ENCODE measurements at places on chromosomes 5 and 9. TPM values are rescaled to one million over a fixed set of nuclear protein-coding genes. Genes with fewer than 3 reads are reported as not detected.

- no peak for DNase-seq
These were observed 47.1 kb upstream of the POU4F3 start for GRCh38 chr5:146291421-146292074.

- DNase-seq = no peak
These were observed 15.1 kb downstream of the GSN start for GRCh38 chr9:121283080-121283398.

GRCh38 chr5:34007201-34007620 lies 639 bp downstream of the AMACR start:
- no peak for DNase-seq

DNA sequence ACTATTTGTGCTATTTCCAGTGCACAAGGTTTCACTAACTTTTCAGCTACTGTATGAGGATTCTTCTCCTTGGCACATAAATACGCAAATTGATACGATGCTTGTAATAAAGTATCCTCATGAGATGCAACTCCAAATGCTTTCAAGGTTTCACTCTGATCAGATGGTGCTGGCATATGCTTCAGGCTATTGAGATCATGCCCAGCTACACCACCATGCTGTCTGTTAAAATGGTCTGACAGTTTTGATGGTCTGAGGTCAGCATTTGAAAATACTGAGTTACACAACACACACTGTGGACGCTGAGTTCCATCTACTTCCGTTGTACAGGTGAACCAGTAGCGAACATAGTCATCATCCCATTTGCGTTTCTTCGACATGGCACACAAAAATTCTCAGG lies 4.7 kb downstream of the FAM200C start:
- no peak for DNase-seq

Gene PCDHB12
- total RNA-seq = 2.3 TPM

DNA sequence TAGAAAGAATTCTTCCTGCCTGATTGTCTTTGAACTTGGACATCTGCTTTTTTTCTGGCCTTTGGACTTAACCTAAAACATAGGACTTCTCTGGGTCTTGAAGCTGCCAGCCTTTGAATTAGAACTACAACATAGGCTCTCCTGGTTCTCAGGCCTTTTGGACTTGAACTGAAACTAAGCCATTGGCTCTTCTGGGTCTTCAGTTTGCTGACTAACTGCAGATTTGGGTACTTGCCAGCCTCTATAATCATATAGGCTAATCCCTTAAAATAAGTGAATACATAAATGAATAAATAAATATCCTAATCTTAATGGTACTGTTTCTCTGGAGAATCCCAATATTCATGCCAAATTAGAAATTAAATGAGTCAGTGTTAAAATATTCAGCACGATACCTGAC lies 473.4 kb upstream of the PAPPA start:
- DNase-seq = no peak

DNA sequence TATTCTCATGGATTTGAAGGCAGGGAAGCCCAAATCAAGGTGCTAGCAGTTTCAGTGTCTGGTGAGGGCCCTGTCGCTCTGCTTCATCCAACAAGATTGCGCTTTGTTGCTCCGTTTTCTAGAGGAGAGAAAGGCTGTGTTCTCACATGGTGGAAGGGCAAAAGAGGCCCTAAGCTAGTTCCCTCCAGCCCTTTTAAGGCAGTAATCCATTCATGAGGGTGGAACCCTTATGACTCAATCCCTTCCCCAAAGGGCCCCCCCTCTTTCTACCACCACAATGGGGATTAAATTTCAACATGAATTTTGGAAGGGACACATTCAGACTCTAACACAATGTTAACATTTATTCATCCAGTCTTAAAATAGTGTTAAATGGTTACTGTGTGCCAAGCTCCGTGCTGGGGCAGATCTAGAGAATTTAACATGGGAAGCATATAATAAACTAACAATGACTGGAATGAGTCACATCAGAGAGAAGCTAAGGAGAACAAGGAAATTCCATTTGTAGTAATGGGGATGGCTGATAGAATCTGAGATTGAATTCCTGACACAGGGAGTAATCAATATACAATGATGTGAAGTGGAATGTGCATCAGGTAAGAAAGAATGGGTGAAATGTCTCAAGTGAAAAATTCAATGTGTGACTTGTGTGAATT lies 382.8 kb upstream of the ZNF608 start:
- no peak for DNase-seq

- DNase-seq = no peak
These were observed 5.4 kb upstream of the DIPK1B start for GRCh38 chr9:136707011-136707410.

DNA sequence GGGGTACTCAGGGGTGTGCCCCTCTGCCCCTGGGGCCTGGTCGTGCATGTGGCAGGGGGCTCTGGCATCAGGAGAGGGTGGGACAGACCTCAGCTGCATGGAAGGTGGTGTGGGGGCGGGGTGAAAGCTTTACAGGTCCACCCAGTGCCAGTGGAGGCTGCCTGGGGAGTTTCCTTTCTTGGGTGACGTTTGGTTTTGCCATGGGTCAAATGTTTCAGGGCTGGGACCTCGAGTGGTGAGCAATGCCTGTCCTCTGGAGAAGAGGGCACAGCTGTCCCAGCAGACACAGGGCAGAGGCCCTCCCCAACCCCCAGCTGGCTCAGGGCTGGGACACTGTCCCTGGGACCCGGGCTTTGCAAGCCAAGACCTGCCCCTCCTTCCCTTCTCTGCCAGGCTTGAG lies 3.6 kb downstream of the RXRA start:
- no peak for DNase-seq

DNA sequence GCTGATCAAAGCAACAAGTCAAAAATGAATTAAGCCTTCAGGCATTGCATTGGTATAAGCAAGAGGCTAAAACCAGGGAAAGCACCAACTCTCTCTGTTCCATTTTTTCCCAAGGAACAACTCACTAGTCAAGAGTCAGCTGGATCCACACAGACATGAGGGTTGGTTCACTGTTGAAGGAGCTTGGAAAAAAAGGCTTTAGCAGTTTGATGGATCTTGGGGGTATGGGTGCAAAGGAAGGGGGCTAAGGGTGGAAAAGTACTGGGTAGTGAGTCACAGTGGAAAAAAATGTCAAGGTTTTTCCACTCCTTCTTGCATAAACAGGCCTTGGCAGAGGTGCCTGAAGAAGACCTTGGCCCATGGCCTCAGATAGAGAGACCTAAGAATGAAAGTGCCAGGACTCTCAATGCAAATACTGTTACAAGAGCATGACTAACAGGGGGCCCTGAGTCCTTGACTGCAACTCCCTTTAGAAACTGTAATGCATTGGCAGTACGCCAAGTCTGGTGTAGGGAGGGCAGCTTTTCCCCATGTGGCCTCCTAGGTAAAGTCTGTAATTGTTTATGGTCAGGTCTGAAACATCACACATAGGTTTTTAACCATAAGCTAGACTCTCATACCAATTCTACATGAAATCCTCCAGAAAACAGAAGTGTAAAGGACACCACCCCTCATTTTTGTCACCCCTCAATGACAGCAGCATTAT lies 23.7 kb downstream of the ACTL7A start:
- no peak for DNase-seq

Gene BAAT
- total RNA-seq = 0.53 TPM

DNA sequence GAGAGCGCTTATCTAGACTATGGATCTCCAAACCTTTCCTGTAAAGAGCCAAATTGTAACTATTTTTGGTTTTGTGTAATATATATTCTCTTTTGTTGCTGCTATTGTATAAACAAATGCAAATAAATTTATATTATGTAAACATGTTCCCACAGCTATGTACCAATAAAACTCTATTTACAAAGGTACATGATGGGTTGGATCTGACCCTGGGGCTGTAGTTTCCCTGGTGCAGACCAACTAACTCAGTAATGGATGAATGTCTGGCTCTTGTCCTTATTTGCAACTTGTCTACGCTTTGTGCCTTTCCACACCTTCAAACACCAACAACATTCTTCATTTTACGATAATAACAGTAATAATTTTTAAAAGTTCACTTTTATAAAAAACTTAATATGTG lies 27.5 kb upstream of the SPINK14 start:
- no peak for DNase-seq

DNA sequence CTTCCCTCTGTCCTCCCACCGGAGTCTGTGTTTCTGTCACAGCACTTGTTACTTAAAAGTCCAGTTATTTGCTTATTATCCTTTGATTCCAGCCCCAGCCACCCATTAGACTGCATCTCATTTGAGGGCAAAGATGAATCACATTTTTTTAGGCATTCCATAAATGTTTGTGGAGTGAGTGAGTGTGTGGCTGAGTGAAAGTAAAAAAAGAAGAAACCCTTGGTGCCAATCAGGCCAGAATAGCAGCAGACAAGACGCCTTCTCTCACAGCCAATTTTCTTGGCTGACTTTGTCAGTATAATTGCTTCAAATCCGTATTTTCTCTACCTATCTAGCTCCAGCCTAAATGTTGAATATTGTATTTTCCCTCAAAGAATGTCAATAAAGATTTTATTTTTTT lies 613.0 kb upstream of the WWC1 start:
- DNase-seq = no peak

Gene ZNF608
- total RNA-seq = 37.4 TPM

GRCh38 chr5:78781611-78782286 lies 133.2 kb upstream of the LHFPL2 start:
- DNase-seq = no peak

GRCh38 chr9:108928386-108928785 lies 5.5 kb downstream of the ELP1 start:
- DNase-seq = no peak

GRCh38 chr9:124218438-124218982 lies 39.2 kb upstream of the NEK6 start:
- no peak for DNase-seq

GRCh38 chr5:74503-75109 lies 17.4 kb upstream of the PLEKHG4B start:
- peak; percentile 57 for DNase-seq

Gene LCN15
- total RNA-seq = 0.93 TPM

- DNase-seq = no peak
These were observed 27.9 kb downstream of the BDP1 start for GRCh38 chr5:71483355-71483754.

- no peak for DNase-seq
These were observed 27.5 kb upstream of the NCS1 start for GRCh38 chr9:130144703-130145102.

- DNase-seq = peak; percentile 52
These were observed at the start of gene FCN1 for GRCh38 chr9:134917431-134918373. FCN1 (minus strand) TSS chr9:134917912; CDS start chr9:134917871, 41 bp downstream.

- DNase-seq = no peak
These were observed 242.2 kb downstream of the FER start for GRCh38 chr5:108989761-108990392.

Gene ENTPD2
- 6.4 TPM for total RNA-seq

GRCh38 chr9:22158927-22159346 lies 149.8 kb upstream of the CDKN2B start:
- no peak for DNase-seq

DNA sequence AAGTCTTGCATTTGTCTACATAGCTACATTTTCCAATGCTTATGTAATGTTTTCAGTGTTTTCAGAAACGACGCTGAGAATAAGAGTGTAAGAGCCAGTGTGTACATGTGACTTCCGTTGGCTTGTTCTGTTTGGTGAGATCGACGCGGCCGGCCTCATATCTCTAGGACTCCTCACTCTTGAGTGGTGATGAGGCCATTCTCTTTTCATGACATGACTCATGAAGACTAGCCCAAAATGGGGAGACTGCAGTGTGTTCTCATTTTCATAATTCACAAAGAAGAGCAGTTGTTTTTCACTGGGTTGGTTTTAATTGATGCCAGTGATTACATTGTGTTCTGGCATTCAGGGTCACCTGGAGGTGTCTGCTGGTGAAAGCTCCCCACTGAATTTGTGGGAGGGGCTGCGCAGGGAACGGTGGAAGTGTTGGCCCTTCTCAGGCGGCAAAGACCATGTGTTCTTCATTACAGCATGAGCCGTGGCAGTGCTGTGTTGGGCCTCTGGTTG lies 131.5 kb upstream of the OTULINL start:
- no peak for DNase-seq

- DNase-seq = no peak
These were observed 64.5 kb downstream of the PRR16 start for GRCh38 chr5:120528609-120529008.

- no peak for DNase-seq
These were observed 18.2 kb downstream of the C9orf153 start for GRCh38 chr9:86241216-86241615.

DNA sequence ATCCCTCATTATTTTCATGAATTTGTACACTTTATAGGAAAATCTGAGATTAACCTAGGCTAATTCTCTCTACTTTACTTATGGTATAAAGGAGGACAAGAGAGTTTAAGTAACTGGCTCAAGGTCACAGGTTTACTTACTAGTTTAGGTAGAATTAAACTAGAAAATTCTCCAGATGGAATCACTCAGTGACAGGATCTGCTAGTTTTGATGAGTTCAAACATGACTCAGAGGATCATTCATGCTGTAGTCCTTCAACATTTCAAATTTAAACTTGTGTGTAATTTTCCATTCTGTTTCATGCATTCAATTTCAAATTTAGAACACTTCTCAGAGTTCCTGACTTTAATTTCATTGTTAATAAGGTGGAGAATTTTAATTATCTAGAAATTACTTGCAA lies 485.7 kb upstream of the TUSC1 start:
- DNase-seq = no peak

DNA sequence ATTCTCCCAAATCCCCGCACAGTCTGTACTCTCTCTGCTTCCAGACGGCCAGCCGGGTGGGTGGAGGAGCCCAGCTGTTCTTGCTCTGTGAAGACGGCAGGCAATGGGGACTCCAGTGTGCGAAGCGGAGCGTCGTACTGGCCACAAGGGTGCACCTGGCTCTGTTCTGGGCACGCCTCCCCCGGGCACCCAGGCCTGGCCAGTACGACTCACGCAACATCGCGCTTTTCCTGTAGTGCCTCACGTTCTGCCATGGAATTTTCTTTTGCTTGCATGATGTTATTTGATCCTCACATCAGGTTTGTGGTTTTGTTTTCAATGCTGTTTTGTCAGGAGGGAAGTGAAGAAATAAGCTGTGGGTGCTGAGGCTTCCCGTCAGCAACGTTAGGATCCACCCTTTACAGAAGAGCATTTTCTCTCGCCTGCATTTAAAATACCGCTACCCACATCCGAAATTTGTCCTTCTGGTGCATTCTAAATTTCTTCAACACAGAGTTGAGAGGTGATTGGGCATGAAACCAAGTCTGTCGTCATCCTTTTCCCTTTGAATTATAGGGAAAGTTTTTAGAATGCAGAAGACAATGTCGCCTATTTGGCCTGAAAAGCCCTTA lies 311.7 kb downstream of the TRIM36 start:
- no peak for DNase-seq
